ENCODE measurements at places on chromosomes 16 and 17.

DNA sequence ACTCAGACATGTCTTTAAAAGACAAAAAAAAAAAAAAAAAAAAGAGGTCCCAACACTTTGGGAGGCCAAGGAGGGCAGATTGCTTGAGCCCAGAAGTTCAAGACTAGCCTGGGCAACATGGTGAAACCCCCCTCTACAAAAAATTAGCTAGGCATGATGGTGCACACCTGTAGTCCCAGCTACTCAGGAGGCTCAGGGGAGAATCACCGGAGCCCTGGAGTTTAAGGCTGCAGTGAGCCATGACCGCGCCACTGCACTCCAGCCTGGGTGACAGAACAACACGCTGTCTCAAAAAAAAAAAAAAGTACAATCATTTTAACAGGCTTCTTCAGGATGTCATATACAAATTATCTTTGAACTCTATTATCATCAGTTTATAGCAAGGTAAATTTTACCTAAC lies 22.0 kb downstream of the C16orf87 start:
- no peak for DNase-seq

- DNase-seq, result peak; percentile 77
These were observed at the start of gene MPP2 for GRCh38 chr17:43907425-43907981. TSS of gene MPP2 (minus strand) at chr17:43907536. CDS start at chr17:43904460, 3,076 bp downstream.

DNA sequence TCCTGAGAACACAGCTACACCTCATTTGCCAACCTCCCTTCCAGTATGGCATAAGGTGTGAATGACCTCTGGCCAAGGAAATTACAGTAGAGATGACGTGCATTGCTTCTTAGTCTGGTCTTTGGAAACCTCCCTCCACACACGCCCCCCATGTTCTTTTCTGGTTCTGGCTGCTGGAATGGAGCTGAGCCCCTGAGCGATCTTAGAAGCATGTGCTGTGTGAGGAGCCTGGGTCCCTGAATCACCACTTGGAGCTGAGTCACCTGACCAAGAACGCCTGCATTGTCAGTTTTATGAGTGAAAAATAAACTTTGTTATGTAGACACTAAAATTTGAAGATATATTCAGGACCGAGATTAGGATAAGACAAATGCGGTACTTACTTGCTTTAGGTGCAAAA lies 51.4 kb downstream of the HS3ST3A1 start:
- DNase-seq, result peak; percentile 51

DNA sequence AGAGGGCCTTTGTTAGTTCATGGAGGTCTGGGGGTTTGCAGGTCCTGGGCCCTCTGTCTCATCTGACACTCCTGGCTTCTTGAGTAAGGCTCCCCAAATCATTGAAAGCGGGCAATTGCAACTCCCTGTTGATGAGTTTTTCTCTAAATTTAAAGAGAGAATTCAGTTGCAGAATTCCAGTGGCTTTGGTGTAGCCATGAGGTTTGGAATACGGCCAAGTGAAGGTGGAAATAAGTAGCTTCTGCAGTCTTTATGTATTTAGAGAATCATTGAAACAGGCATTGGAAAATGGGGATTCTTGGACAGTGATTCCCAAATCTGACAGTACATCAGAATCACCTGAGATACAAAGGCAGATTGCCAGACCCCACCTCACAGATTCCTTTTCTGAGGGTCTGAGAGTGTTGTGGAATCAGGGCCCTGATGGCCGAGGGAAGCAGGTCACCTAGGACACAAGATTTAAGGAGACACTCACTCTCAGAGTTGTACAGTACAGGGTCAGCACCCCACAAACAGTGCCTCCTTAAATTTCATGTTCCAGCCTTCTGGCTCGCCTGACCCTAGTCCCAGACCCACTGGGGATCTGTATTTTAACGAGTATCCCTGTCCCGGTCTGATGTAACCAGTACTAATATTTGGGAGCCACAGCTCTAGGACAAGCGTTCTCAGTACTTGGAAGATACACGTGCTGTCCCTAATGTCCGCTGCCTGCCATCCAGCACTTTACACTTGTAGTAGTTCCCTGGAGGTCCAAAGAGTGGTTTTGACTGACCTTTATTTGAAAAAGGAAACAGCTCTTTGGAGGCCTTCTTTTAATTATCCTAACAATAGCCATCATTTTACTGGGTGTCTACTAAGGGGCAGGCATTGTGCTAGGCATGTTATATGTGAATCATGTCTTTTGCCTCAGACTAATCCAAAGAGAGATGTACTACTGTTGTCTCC lies 37.8 kb downstream of the YPEL2 start:
- no peak for DNase-seq

DNA sequence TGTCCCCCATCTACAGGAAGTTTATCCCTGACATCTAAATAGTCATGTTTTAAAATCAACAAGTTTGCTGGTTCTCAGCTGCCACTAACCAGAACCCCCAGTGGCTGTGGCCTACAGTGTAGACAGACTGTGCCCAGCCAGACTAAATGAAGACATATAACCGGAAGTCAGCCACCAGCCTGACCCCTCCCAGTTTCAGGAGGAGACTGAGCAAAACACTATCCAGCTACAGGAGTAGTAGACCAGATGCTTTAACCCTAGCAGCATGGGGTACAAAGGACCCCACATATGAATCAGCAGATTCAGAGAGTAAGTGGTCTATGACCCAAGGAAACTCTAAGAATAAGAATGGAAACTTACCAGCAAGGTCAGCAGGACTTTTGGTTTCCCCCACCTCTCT lies 83.4 kb downstream of the HIC1 start:
- DNase-seq, result peak; percentile 56

GRCh38 chr16:22191532-22192260 lies 14.4 kb upstream of the EEF2K start:
- no peak for DNase-seq

DNA sequence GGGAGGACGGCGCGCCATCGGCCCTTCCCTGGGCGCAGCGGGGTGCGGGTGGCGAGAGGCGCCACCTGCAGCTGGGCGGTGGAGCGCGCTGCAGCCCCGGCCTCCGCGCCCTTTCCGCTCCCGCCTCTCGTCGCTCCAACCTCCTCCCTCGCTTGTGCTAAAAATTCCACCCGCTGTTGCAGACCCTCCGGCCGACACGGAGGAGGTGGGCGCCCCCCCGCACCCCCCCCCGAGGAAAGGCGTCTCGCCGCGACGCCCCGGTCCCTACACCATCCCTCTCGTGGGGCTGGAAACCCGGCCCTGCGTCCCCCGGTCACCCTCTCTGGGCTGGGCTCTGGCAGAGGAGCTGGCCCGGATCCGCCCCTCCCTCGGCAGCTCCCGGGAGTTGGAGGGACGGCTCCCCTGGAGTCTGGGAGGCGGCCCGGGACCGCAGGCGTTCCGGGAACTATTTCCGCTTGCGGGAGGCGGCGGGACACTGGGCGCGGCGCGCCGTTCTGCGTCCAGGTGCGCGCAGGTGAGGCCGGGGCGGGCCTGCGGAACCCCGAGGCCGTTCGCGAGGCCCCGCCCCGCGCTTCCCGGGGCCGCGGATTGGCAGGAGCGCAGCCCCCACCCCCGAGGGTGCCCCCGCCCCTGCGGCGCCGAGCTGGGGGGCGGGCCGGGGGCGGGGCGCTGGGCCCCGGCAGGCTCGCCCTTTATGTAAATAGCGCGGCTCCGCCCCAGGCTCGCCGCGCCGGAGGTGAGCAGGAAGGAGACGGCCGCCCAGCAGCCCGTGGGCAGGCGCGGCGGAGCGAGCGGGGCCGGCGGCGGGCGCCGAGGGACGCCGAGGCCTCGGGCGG lies at the start of gene LLGL2:
Gene LLGL2 (plus strand): TSS at position 728 of the 836 bp plus-strand sequence. CDS start 17,730 bp downstream, outside the sequence.
- peak; percentile 64 for DNase-seq

GRCh38 chr17:65797809-65798208 lies 236.4 kb upstream of the AXIN2 start:
- no peak for DNase-seq

GRCh38 chr17:32503251-32504165 lies 16.7 kb downstream of the CDK5R1 start:
- DNase-seq, result peak; percentile 59

DNA sequence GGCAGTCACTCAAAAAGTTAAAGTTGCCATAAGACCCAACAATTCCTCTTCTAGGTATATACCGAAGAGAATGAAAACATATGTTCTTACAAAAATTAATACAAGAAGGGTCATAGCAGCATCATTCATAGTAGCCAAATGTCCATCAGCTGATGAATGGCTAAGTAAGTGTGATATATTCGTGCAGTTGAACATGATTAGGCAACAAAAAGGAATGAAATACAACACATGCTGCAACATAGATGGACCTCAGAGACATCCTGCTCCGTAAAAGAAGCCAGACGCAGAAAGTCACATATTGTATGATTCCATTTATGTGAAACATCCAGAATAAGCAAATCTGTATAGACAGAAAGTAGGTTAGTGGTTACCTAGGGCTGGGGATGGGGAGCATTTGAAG lies 229.4 kb upstream of the CACNG5 start:
- DNase-seq, result no peak

DNA sequence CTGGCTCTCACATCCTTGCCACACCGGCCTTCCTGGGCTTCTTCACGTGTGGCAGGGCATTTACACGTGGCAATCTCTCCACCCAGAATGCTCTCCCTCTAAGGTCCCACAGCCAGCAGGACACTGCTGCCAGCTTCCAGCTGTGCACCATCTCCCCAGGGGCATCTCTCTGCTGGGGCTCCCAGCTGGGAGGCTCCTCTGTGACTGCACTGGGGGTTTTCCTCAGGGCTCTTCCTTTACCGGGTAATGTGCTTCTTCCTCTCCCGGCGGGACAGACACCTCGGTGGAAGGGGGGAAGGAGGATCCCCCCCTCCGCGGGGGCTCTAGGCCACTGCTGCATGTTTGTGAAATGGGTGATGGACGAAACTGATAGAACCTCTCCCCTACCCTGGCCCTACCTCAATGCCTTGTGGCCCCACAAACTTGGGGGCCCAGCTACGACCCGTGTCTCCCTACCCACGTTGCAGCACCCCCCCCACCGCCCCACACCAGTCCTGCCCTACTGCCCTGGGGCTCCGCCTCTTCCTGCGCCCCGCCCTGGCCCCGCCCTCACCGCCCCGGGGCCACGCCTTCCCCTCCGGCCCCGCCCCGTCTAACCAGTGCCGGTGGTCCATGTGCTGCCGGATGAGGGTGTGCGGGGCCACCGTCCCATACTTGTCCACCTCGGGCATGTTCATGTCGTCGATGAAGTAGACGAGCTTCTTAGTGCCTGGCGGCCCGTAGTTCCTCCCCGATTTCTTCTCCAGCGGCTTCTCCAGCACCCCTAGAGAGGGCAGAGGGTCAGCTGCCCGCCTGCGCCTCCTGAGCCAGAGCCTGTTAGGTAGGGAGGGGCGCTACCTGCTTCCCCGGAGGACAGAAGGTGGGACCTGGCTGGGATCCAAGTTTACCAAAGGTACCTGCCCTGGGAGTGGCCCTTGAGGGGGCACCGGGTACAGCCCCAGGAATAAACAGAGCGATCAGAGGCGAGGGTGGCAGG lies 92.6 kb downstream of the DNAH17 start:
- DNase-seq, result peak; percentile 15

DNA sequence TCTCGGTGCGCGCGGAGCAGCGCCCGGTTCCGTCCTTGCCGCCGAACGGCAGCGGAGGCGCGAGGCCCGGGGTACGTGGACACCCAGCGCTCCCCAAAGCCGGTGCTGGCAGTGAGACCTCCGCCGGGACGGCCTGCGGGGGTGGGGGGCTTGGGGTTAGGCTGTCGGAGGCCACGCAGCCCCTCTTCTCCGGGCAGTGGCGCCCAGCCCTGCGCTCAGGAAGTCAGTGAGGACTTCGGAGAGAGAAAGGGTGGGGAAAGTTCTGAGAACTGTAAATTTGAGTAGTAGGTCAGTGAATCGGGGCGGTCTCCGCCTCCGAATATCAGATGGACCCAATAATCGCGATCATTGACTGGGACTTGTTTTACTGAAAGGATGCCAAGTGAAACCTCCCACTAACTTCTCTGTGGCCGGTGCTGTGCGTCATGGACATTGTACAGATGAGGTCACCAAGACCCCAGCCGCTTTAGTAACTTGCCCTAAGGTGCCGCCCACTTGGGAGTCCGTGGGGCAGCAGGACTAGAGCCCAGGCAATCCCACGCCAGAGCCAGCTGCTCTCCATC lies 468 bp downstream of the IL4R start:
- peak; percentile 89 for DNase-seq

- DNase-seq, result no peak
These were observed 74.5 kb downstream of the RBFOX3 start for GRCh38 chr17:79536212-79536840.

DNA sequence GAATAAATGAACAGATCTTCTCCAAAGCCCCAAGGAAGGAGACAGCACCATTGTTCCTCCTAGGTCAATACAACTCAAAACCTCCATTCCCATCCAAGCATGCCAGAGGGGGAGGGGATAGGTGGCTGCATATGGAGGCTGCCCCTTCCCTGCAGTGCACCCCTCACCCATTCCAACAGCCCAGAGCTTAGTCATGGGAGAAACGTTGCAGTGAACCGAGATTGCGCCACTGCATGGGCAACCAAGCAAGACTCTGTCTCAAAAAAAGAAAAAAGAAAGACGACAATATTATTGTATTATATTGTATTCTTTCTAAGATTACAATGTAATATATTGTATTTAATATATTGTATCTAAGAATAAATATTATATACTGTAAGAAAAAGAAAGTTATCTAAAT lies 36.4 kb upstream of the CD300E start:
- no peak for DNase-seq

DNA sequence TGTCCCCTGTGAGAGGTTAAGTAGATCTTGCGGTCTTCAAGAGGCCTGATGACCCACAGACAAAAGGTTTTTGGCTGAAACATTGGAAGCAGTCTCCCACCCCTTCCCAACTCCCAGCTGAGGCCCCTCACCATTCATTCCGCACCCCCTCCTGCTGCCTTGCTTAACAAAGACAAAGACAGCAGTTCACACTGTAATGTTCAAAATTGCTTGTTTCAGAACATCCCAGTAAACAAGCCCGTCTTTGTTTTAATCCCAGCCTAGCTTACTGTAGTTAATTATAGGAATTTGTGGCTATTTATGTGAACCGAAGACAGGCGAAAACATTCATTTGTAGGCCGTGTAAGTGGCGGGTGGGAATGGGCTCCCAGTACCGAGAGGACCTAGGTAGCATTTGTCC lies 55.7 kb downstream of the IRX5 start:
- no peak for DNase-seq

DNA sequence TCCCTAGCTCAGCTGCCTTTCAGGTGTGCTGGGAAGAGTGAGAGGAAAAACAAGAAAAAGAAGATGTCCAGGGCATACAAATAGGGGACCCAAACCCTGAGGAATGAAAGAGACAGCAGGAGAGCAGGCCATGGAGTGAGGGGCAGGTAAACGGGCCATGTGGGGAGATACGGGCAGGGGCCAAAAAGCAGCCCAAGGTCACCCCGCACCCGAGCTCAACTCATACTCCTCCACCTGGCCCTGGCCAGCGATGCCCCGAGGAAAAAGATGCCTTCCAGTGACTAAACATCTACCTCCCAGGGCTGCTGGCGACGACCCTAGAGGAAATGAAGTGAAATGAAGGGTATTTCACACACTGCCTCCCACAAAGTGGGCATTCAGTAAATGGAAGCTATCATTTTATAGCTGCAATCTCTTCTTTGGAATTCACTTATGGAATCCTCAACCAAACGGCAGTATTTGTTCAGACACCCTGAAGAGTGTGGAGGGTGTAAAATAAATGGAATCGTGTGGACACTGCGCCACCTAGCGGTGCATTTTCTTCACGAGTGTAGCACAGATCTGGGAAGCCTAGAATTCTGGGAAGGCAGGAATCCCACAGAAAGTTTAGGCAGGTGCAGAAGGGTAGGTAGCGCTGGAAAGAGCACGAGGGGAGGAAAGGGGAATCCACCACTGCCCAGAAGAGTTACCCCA lies 14.9 kb downstream of the ELAC2 start:
- DNase-seq, result peak; percentile 76
